ENCODE measurements at places on chromosomes 3 and 15. TPM values are rescaled to one million over a fixed set of nuclear protein-coding genes. Genes with fewer than 3 reads are reported as not detected.

Gene DNAH12
- polyA plus RNA-seq = 3.0 TPM

Gene DUSP7
- 13.9 TPM for polyA plus RNA-seq

Gene FANCD2
- 29.4 TPM for polyA plus RNA-seq

Gene ALCAM
- polyA plus RNA-seq = 128 TPM

Gene MORC1
- polyA plus RNA-seq = 0.57 TPM

DNA sequence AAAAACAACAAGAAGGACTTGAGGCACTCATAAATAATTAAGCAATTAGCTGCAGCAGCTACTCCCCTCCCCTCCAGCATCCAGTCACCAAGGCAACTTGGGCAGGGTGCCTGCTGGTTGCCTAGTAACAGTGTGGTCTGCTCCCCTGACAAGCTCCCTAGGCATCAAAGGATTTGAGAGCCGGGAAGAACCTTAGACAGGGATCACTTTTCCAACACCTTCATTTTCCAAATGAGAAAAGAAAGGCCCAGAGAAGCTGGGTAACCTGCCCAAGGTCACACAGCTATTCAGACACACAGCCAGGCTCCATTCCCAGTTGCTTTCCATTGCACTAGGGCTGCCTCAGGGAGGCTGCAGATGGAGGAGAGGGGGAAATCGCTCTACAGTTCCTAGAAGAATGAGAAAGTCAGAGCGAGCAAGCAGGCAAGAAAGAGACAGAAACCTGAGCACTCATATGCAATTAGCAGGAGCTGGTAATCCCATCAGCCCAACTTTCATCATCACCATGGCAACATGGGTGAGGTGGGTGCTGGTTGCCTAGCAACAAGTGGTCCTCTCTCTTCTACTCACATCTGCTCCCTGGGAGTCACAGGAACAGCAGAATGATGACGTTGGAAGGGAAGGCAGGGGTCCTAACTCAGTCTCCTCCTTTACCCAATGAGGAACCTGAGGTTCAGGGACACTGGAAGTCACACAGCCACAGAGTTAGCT is 3.6 kb upstream of the EIF4E3 start:
- no peak for DNase-seq

- DNase-seq = no peak
Measured at GRCh38 chr3:156360083-156360482, 194.8 kb downstream of the SSR3 start.

- DNase-seq = no peak
Measured at GRCh38 chr3:138717348-138717747, 108.8 kb downstream of the FAIM start.

GRCh38 chr3:30855400-30856292 is 38.8 kb downstream of the GADL1 start:
- DNase-seq = peak; percentile 10

- no peak for DNase-seq
Measured at GRCh38 chr15:31222773-31223341, 103.8 kb upstream of the KLF13 start.

GRCh38 chr3:71563827-71564226 is 19.7 kb downstream of the FOXP1 start:
- DNase-seq = no peak

DNA sequence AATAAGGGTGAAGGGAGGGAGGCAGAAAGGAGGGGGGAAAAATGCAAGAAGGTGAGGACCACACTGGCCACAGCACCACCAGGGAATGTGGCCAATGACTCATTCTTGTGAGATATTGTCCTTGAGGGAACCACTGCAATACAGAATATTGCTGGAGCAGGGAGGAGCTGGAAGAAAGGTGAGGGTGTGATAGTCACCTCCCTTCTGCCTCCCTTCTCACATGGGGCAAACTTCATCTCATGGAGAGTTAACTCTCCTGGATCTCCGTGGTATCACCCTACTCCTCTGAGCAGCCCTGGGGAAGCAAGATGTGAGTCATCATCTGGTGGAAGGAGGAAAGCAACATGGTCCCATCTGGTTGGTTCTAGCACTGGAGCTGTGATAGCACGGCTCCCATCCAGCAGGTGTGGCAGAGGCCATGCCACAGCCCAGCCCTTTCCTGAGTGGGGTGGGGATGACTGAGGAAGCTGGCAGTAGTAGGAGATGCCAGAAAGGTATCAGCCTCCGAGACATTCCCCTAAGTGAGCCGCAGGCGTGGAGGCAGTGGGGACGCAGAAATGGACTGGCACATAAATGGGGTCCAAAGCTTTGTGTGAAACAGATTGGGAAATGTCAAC is 115.9 kb upstream of the LPP start:
- no peak for DNase-seq

DNA sequence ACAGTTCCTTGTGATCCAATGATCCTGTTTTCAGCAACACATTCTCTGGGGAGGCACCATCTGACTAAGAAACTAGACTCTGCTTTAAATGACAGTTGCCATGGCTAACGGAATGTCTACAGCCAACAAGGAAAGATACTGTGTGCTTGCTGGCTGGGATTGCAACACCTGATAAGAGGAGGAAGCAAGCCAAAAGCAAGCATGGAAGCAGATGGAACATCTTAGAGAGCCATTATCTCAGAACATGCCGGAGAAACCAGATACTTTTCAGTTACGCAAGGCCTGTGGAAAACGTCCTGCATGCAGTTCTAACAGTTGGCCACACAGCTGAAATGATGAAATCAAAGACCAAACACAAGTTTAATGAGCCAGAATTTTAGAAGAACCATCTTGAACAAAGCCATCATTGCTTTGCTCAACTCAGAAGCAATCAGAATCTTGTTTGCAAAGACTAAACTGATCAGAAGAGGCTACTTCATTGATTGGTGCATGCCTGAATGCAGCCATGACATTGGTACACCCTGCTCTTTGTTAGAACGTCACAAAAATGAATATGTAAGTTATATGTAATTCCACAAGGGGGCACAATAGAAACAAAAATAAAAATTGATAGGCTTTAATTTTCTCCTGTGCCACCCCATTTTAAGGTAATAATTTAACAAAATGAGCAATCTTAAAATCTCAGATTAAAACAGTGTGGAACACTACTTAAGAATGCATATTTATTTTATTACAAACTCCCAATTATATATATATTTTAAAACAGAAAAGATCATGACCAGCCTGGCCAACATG is 50.8 kb downstream of the GXYLT2 start:
- DNase-seq = peak; percentile 49
